Activated CD8-positive, alpha-beta T cell treated with anti-CD3 and anti-CD28 coated beads, Interleukin-2, amount 10 ng/mL, durations not matched to agents 7 days and 5 days (primary cell): ENCODE measurements at places on chromosomes 16 and 17. TPM values are rescaled to one million over a fixed set of nuclear protein-coding genes. Genes with fewer than 3 reads are reported as not detected.

Gene FSCN2
- total RNA-seq, result 0.52 TPM

Gene ATP2A1
- total RNA-seq, result 2.1 TPM

Gene SLFN13
- total RNA-seq, result 56.3 TPM

Gene MYL4
- total RNA-seq, result not detected

Gene MXRA7
- 13.3 TPM for total RNA-seq

GRCh38 chr16:74320707-74321106 is 24.1 kb downstream of the PSMD7 start:
- no peaks in the 10 kb centered on the region for H3K27me3 ChIP-seq
- no peaks in the 10 kb centered on the region for H3K4me1 ChIP-seq
- no peak overlapping the region for H3K4me3 ChIP-seq
- no peaks in the 10 kb centered on the region for H3K36me3 ChIP-seq
- DNase-seq, result no peak

- H3K36me3 ChIP-seq, result no peaks in the 10 kb centered on the region
- H3K4me1 ChIP-seq, result no peaks in the 10 kb centered on the region
- no peak overlapping the region for H3K4me3 ChIP-seq
- no peaks in the 10 kb centered on the region for H3K27me3 ChIP-seq
Measured at GRCh38 chr17:349666-350065, 2.9 kb downstream of the RPH3AL start.

DNA sequence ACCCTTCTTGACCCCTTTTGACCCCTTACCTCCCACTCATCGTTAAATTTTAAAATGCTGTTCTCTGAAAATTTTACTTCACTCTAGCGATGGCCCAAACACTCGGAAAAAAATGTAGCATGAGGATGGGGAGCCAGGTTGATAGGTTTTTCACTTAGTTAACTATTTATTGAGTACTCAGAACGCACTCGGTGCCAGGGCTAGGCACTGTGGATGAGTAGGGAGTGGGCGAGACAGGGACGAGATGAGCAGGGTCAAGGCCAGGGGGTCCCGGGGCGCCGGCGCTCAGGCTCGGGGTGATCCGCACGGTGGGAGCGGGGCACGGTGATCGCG is 392 bp downstream of the ZSCAN32 start:
- H3K27me3 ChIP-seq, result no peaks in the 10 kb centered on the region
- DNase-seq, result no peak
- H3K27ac ChIP-seq, result peak overlapping the region; percentile 87
- H3K4me1 ChIP-seq, result peaks cover 36% of the 10 kb centered on the region
- peaks cover 75% of the 10 kb centered on the region for H3K36me3 ChIP-seq
- peak overlapping the region; percentile 88 for H3K4me3 ChIP-seq

- H3K27ac ChIP-seq, result no peak overlapping the region
- H3K4me3 ChIP-seq, result no peak overlapping the region
- DNase-seq, result no peak
- peaks cover 76% of the 10 kb centered on the region for H3K36me3 ChIP-seq
- H3K4me1 ChIP-seq, result peaks cover 64% of the 10 kb centered on the region
Measured at GRCh38 chr16:17222871-17223401, 247.8 kb downstream of the XYLT1 start.

DNA sequence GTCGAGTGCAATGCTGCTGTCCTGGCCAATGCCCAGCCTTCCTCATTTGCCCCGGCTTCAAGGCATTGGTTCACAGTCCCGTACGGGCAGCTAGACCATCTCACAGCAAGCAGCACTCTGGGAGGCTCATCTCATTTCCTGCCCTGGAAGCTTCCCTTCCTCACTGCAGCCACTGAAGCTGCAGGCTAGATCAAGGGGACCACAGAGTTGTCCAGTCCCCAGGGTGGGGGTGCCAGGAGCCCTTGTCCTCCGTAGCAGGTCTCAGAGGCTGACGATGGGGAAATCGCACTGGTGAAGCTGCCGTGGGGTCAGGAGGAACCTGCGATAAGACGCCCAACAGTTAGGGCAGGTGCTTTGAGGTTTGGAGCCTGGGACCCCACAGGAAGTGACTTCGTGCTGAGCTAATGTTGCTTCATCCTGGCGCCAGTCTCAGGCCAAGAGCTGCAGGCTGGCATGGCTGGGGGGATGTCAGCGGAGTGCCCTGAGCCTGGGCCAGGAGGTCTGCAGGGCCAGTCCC is at the start of gene SPNS3:
TSS of gene SPNS3 (plus strand) at position 426 of the 517 bp plus-strand sequence. CDS start at position 454, 28 bp downstream.
- peak; percentile 80 for DNase-seq
- peak within 1 kb of the TSS; percentile 93 for H3K27ac ChIP-seq
- peaks cover 3% of the 10 kb centered on the region for H3K27me3 ChIP-seq
- peaks cover 47% of the 10 kb centered on the region for H3K4me1 ChIP-seq
- H3K4me3 ChIP-seq, result peak within 1 kb of the TSS; percentile 82

DNA sequence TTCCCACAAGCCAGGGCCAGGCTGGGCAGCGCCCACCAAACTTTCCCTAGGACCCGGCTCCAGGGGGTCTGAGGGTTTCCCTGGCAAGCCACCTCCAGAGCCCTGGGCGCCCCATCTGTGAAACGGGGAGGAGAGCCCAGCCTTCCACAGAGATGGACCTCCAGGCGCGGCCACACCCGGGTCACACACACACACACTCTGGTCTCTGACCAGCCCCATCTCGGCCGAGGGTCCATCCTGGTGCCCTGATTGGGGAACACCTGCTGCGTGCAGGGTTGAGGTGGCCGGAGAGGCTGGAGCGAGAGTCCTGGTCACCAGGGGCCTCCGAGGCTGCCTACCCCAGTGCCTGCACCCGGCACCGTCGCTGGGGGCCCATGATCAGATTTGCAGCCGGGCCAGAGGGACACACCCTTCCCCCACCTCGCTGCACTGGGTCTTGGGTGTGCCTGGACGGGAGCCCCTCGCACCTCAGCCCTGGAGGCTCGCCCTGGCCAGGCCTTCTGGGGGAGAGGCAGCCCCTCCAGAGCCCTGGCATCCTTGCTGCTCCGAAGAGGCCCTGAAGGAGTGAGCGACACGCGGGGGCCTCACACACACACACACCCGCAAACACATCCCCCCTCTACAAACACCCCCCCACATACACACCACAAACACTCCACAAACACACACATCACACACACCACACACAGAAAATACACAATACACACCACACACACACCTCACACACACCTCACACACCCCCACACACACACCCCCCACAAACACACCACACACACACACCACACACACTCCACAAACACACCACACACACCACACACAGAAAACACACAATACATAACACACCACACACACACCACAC is 29.7 kb downstream of the SLC25A10 start:
- H3K36me3 ChIP-seq, result no peaks in the 10 kb centered on the region
- peak overlapping the region; percentile 69 for H3K27ac ChIP-seq
- peaks cover 2% of the 10 kb centered on the region for H3K4me1 ChIP-seq
- H3K4me3 ChIP-seq, result no peak overlapping the region
- DNase-seq, result no peak

DNA sequence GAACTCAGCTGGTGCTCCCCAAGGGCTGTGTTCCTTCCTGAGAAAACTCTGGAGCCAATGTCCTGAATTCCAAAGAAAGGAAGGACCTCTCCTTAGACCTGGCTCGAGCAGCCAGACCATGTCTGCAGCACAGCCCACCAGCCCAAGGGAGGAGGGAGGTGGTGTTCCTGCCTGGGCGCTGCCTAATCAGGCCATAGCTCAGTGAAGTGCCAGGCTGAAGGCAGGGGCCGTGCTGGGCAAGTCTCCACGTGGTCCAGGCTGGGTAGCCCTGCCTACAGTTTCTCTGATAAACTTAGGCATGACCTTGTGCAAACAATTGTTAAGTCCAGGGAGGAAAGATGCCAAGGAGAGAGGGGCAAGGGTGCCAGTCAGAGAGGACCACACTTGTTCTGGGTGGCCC is 76.8 kb downstream of the MPRIP start:
- peaks cover 10% of the 10 kb centered on the region for H3K36me3 ChIP-seq
- peak overlapping the region; percentile 6 for H3K4me3 ChIP-seq
- peaks cover 87% of the 10 kb centered on the region for H3K4me1 ChIP-seq
- peak overlapping the region; percentile 93 for H3K27ac ChIP-seq
- H3K27me3 ChIP-seq, result no peaks in the 10 kb centered on the region

DNA sequence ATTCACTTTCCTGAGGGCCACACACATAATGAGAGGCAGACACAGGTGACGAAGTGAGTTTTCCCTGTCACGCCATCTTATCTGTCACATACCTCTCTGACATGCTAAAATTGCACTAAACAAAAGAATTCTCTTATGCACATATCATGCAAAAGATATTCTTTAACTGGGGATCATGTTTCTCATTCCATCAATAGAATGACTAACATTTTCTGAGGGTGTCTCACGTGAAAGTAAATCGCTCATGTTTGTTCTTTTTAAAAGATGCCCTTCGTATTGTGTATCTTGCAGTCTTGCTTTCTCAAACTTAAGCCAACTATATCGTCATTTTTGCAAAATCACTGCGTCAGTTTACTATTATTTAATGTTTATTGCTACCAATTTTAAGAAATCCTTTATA is 306.4 kb downstream of the WWOX start:
- no peaks in the 10 kb centered on the region for H3K27me3 ChIP-seq
- no peaks in the 10 kb centered on the region for H3K4me1 ChIP-seq
- H3K36me3 ChIP-seq, result no peaks in the 10 kb centered on the region
- no peak overlapping the region for H3K4me3 ChIP-seq
- no peak for DNase-seq
- H3K27ac ChIP-seq, result no peak overlapping the region
